GM13976 (cell line): ENCODE measurements at places on chromosomes 5 and 9.

DNA sequence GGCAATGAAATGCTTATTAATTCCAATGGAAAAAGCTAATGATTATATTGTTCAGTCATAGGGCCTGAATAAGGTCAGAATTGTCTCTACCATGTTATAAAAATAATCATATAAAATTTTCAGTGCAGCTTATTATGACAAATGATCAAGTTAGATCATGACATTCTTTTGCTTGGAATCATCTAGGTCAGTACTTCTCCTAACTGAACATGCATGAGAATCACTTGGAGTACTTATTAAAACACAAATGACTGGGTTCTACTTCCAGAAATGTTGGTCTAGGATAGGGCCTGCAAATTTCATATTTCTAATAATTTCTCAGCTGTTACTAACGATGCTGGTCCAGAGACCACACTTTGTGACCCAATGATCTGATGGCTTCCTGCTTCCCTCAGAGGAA, 806.0 kb upstream of the ZNF608 start:
- no peak for DNase-seq

DNA sequence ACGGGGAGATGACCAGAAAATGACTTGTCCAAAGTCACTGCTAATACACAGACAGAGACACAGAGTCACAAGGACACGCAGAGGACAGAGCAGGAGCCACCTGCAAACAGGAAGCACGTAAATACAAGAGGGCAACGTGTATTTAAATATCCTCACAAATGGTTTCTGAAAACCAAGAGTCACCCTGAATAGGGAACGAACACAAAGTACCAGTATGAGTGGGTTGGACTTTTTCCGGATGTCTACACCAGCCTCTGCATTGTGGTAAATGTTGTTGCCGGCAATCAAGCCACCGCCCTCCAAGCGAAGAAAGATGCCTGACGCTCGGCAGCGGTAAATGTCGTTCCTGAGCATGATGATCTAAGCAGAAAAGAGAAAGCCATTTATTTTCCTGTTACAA, 44.5 kb downstream of the FBXO10 start:
- no peak for DNase-seq

DNA sequence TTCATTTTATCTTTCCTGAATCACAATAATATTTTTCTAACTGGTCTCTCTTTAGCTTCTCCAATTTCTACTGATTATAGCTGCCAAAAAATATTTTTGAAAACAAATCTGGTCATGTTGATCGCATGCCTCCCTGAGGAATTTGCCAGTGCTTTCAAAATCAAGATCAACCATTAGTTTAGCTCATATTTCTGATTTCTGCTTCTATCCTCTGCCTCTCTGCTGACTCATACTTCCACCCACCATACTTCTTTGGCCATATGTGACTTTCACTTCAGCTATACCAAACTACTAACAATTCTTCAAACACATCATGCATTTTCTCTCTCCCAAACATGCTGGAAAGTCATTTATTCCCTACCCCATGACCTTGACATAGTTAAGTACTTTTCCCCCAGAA, 636.5 kb downstream of the TLE1 start:
- DNase-seq = no peak

DNA sequence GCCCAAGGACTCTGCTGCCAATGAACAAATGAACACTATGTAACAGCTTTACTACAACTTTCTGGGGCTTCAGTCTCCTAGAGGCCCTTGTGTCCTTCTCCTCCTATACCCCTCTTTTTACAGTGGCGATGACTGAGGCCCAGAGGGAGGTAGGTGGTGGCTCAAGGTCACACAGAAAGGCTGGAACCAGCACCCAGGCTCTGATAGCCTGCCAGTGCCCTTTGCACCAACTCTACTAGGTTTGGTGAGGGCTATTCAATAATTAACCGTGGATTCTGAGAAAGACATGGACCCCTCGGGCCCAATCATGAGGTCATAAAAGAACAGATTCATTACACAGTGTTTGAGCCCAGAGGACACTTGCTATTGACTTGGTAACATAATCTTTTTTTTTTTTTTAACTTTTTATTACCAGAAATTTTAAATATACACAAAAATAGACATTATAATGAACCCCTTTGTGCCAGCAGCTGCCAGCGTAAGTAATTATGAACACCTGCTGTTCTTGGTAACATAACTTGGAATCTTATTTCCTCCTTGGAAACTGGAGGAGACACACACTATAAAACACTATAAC, 6.1 kb upstream of the ALDH1B1 start:
- no peak for DNase-seq

GRCh38 chr9:78369639-78370219, 72.8 kb downstream of the PSAT1 start:
- DNase-seq = peak; percentile 50

GRCh38 chr5:116037236-116037822, 5.1 kb downstream of the ARL14EPL start:
- no peak for DNase-seq

- DNase-seq = no peak
These were observed 51.4 kb upstream of the IRX2 start for GRCh38 chr5:2802693-2803365.

- no peak for DNase-seq
These were observed 157.6 kb downstream of the TTC39B start for GRCh38 chr9:15149450-15149849.

- DNase-seq = no peak
These were observed 197.9 kb upstream of the NR3C1 start for GRCh38 chr5:143601357-143601756.

DNA sequence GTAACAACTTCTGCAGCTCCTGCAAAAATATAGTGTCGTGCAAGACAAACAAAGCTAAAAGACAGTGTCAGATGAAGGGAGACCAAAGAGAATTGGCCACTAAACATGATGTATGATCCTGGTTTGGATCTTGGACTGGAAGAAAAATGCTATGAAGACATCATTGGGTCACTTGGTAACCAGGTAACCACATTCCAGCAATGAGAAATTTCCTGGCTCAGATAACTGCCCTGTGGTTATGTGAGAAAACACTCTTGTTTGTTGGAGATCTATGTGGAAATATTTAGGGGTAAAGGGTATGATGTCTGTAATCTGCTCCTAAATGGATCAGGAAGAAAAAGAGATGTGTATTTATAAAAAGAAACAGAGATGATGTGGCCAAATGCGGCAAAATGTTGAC, 45.5 kb upstream of the ANKRD33B start:
- no peak for DNase-seq
